ENCODE measurements at places on chromosomes 1 and 21.

- peak; percentile 68 for DNase-seq
Measured at GRCh38 chr1:9279172-9279840, 13.4 kb upstream of the SPSB1 start.

- DNase-seq, result peak; percentile 63
Measured at GRCh38 chr1:70979881-70980280, 67.7 kb downstream of the PTGER3 start.

DNA sequence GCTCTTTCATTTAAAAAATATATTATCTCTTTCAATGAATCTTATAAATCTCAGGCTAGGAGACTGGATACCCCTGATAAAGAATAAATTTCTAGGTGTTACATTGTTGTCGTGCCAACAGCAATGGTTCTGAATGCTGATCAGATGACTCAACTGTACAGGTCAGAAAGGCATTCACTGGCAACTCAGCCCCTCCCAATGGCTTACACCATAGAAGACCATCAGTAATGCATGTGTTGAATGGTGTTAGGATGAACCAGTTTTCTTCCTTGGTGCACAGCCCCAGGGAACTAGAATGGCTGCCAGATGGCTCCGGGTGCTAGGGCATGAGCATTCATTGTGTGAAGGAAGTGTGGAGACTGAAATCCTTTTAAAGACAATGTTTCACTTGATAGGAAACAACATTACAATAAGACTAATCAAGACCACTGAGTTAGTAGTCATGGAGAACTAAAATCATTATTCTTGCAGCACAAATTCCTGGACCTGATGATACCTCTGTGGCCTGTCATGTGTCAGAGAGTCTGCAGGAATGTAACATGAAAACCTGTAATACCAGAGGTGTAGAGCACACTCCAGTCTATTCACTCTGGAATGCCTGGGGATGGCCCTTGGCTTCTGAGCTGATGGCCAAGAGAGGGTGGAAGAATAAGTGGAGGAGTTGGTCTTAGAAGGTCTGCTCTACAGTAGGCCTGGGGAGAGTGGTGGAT, 187.7 kb upstream of the LMO4 start:
- DNase-seq, result no peak

DNA sequence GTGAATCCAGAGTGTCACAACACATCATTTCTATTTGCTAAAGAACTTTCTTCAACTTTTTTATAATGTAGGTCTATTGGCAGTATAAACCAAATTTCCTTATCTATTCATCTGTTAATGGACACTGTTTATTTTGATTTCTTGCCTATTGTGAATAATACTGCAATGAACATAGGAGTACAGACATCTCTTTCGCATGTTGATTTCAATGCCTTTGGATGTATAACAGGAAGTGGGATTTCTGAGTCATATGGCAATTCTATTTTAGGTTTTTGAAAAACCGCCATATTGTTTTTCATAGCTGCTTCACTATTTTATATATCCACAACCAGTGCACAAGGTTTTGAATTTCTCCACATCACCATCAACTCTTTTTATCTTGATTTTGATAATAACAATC, 198.7 kb downstream of the KCNT2 start:
- DNase-seq, result no peak

DNA sequence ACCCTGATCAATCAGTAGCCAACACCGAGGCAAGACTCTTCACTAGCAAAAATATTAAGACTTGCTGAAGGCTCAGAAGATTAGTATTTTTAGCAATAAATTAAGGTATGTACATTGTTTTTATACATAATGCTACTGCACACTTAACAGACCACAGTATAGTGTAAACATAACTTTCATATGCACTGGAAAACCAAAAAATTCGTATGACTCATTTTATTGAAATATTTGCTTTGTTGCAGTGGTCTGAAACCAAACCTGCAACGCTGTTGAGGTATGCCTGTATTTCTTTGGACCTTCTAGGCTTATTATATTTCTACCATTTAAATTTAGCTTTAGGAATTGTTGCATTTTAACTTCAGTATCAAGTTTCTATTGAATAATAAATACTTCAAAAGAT, 65.8 kb upstream of the BCL9 start:
- DNase-seq, result no peak

DNA sequence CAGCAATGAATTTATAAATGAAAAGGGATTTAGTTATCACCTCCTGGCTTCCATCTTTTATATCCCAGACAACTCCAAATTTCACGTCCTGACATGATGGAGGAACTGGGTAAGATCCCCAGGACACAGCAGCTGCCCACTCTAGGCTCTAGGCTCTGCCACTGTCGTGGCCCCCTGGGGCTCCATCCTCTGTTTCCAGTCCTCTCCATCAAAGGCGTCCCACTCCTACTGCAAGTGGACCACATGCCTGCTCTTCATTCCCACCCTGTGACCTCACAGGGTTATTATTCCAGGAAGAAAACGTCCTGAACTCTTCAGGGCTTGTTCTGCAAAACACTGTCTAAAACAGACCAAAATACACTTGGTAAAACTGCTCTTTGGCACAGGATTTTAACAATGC, 11.9 kb downstream of the URB1 start:
- DNase-seq, result no peak

DNA sequence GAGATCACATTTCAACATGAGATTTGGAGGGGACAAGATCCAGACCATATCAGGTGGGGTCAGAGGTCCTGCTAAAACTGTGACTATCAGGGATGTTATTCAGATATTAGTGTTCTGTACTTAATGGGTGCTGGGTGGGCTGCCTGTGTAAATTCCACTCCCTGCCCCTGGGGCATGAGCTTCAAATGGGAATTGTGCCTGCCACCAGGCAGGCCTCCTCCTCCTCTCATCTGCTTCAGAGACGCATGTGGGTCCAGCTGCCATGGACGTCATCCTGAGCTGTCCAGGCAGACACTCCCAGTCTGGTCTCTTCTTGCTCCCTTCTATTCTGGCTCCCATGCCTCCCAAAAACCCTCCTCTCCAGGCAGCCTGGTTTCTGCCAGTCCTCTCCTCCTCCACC, 10.4 kb downstream of the QSOX1 start:
- no peak for DNase-seq

GRCh38 chr1:20480951-20481617, 4.9 kb downstream of the CAMK2N1 start:
- no peak for DNase-seq

DNA sequence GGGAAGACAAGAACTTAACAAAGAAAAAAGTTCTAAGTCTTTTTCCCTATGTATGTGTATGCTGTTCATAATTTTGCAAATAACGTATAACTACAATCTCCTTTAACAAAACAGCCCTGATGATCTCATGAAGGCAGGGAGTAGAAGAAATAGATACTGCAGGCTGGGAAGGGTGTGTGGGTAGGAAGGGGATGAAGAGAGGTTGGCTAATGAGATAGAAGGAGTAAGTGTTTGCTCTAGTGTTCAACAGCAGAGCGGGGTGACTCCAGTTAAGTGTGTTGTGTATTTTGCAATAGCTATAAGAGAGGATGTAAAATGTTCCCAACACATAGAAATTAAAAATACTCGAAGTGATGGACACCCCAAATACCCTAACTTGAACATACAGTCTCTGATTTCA, 20.1 kb downstream of the C1orf198 start:
- no peak for DNase-seq

- no peak for DNase-seq
Measured at GRCh38 chr1:18642278-18643095, 11.8 kb downstream of the PAX7 start.

GRCh38 chr1:3249231-3249630, 180.2 kb downstream of the PRDM16 start:
- no peak for DNase-seq

DNA sequence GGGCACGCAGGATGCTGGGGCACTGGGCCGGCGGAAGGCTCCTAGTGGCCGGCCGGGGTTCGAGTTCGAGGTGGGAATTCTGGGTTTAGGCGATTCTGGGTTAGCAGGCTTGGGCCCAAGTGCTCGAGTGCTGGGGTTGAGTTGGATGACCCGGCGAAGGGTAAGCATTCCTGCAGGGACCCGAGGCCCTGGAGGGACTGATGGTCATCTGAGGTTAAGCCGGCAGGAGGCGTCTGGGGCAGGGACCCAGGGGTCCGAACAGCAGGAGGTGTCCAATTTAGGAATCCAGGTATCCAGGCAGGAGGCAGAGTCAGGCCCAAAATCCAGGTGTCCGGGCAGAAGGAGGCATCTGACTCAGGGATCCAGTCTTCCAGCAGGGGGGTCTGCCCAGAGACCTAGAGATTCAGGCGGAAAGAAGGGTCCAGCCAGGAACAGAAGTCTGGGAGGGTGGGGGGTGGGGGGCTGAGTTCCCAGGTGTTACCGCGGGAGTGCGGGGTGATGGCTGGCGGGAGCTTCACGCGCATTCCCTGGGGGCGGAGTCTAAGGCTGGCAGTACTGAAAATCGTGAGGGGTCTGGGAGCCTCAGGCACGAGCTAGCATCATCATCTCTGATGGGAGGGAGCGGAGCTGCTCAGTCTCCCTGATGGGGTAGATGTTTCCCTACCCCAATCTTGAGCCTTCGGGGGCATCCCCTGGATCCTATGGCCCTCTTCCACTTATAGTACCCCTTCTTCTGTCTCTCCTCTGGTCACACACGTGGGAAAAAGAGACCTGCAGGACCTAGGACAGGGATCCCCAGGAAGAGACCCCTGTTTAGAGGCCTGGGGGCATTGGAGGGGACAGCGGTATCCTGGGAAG, 585 bp downstream of the GPR3 start:
- DNase-seq, result no peak

- no peak for DNase-seq
Measured at GRCh38 chr1:62362926-62363325, 43.7 kb upstream of the KANK4 start.

DNA sequence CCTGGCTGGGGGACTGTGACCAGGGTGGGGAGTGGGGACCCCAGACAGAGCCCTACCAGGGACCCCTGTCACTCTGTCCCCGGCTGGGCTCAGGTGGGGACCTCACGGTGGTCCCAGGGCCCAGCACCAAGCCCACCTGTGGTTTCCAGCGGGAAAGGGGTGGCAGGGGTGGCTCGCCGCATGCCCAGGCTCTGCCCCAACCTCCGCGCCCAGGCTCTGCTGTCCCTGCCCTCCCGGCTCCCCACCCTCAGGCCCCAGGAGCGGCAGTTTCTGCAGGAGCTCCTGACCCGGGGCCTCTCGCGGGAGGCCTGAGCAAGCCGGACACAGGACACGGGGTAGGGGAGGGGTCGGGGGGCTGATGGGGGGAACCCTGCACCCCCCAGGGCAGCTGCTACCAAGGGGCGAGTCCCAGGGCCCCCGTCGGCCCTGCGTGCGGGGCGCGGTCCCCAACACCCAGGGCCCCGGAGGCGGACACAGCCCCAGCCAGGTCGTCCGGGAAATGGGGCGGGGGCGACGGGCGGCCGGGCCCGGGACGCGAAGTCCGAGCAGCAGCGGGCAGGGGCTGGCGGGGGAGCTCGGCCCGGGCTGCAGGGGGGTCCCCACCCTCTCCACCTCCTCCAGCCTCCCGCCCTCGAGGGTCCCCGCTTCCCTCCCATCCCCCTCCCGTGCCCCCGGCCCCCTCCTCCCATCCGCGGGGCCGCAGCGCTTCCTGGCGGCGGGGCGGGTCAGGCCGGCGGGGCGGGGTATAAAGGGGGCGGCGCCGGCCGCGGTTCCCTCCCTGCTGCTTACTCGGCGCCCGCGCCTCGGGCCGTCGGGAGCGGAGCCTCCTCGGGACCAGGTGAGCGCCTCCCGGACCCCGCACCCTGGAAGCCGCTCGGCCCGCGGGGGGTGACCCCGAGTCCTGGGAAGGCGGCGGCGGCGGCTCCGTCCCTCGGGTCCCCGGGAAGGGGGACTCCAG, at the start of gene COL6A2:
TSS of gene COL6A2 (plus strand) at position 777 of the 958 bp plus-strand sequence.
- DNase-seq, result no peak

GRCh38 chr21:45639206-45640000, 4.1 kb upstream of the PCBP3 start:
- DNase-seq, result no peak

DNA sequence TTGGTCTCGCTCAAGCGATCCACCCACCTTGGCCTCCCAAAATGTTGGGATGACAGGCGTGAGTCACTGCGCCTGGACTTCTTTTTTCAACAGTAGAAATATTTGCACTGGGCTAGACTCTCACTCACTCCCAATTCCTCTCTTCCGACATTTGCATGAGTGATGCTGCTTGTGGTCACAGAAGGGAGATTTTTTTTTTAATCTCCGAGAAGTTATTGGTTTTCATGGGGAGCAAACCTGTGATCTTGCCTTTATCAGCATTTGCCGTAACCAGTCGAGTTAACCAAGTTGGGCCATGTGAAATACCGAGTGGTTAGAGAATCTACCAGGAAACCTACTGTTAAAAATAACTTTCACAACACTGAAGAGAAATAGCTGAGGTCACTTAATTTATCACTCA, 21.1 kb downstream of the ERG start:
- peak; percentile 35 for DNase-seq

DNA sequence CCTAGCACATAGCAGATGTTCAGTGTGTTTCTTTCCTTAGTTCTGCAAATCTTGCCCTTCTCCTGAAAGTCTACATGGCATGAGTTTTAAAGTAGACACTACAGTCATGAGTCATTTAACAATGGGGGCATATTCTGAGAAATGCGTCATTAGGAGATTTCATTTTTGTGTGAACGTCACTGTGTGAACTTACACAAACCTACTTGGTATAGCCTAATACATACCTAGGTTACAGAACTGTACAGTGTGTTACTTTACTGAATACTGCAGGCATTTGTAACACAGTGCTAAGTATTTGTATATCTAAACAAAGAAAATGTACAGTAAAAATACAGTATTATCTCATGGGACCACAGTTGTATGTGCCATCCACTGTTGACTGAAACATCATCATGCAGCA, 10.0 kb downstream of the TTF2 start:
- DNase-seq, result no peak

DNA sequence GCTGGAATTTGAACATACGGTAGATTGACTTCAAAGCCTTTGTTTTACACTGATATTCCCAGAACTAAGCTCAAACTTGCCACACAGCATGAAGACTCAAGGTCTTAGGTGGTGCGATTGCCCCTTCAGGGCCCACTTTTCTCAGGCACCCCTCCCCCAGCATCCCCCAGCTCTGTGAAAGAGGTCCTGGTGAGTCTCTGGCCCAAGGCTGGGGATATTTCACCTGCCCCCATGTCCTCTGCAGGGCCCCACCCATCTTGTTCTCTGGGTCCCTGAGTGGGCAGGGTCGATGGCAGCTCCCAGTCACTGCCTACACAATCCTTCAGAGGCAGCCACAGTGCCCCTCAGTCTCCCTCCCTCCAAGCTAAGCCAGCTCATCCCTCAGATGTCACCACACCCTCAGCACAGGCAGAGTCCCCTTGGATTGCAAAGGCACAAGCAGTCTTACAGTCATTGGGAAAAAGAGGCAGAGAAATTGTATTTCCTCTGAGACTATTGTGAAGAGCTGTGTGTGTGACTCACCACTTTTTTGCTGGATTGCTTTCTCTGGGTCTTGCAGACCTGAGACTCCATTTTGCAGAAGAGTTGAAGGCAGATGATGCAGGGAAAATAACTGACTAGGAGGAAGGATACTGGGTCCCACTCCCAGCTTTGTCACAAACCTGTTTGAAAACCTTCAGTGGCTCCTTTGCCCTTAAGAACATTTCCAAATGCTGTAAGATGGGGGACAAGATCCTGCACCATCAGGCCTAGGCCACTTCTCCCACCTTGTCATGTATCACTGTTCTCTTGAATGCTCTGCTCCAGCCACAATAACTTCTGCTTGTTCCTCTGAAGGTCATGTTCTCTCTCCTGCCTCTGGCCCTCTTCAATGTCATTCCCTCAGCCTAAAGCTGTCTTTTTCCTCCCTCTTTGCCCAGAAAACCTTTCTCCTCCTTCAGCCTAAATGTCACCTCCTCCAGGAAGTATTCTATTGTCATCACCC, 119.1 kb upstream of the GRIK3 start:
- no peak for DNase-seq

- DNase-seq, result no peak
Measured at GRCh38 chr1:174654560-174654959, 206.8 kb downstream of the GPR52 start.

- DNase-seq, result peak; percentile 66
Measured at GRCh38 chr1:56329970-56330369, 249.4 kb downstream of the PLPP3 start.

Data from inflammatory macrophage treated with lipopolysaccharide for 1 hour (primary cell).